ENCODE measurements at places on chromosomes 5 and 9.

GRCh38 chr5:173851595-173852243, 36.4 kb upstream of the CPEB4 start:
- no peak for DNase-seq

- DNase-seq: no peak
Measured at GRCh38 chr5:115389034-115389798, 92.8 kb upstream of the CCDC112 start.

GRCh38 chr5:116462500-116462899, 112.1 kb downstream of the SEMA6A start:
- no peak for DNase-seq

GRCh38 chr9:78383130-78383529, 86.2 kb downstream of the PSAT1 start:
- DNase-seq: no peak

GRCh38 chr5:146342882-146343865, 4.5 kb downstream of the POU4F3 start:
- no peak for DNase-seq

DNA sequence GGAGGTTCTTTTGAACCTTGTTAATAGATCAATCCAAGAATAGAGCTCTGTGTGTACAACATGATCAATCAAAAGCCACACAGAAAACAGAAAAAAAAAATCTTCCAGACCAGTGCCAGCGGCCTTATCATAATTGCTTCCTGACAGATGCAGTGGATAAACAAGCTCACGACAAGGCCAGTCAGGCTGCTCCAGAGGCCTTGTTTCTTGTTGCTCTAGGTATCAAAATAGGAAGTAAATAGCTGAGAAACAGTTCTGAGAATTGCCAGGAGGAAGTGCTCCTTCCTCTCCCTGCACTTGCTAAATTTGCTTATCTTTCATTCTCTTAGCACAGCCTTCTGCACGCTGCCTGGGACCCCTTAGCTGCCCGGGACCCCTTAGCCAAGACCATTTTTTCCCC, 199.0 kb upstream of the TARS1 start:
- DNase-seq: no peak

GRCh38 chr9:33229359-33230114, 10.4 kb upstream of the SPINK4 start:
- no peak for DNase-seq

DNA sequence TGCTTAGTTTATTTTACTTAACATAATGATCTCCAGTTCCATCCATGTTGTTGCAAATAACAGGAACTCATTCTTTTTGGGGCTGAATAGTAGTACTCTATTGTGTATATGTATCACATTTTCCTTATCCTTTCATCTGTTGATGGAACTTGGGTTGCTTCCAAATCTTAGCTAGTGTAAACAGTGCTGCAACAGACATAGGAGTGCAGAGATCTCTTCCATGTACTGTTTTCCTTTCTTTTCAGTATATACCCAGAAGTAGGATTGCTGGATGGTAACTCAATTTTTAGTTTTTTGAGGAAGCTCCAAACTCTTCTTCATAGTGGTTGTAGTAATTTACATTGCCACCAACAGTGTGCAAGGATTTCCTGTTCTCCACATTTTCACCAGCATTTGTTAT, 138.8 kb upstream of the POC5 start:
- no peak for DNase-seq

DNA sequence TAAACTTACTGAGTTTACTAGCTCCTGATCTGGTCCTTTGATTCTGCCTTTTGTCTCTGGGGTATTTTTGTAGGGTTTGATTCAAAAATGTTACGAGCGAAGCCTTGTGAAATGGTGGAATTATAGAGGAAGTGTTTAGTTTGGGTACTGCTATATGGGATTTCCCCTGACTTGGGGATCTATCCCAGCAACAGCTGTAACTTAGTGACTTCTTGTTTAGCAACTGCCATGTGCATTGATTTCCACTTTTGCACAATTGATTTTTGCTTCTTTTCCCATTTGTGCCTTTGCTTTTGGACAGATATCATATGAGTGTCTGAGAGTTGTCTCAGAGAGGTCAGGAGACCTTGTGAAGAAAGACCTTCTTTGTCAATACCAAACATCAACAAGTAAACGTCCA, 248.5 kb upstream of the DAP start:
- no peak for DNase-seq

DNA sequence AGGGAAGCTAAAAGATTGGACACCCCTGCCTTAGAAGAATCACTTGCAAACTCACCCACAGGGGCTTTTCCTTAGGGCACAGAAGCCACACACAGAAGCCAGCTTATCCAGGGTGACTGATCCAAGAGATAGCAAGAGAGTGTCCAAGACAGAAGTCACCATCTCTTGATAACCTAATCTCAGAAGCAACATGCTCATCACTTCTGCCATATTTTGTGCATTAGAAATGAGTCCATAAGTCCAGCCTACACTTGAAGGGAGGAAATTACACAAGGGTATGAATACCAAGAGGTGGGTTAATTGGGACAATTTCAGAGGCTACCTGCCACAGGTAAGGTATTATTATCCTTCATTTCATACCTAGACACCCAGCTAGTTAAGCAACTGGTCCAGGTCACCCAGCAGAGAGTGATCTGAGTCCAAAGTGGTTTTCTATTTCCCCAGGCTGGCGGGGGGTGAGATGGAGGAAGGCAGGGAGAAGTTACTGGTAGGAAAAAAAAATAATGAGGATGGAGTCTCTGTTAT, 3.7 kb upstream of the ERGIC1 start:
- DNase-seq: no peak

- DNase-seq: no peak
Measured at GRCh38 chr5:163635631-163636030, 130.2 kb downstream of the MAT2B start.

GRCh38 chr5:145938776-145939539, 2.6 kb downstream of the SH3RF2 start:
- no peak for DNase-seq

- no peak for DNase-seq
Measured at GRCh38 chr5:15516486-15516885, 16.5 kb downstream of the FBXL7 start.

All from activated CD8-positive, alpha-beta memory T cell treated with anti-CD3 and anti-CD28 coated beads for 4 hours (primary cell).